ENCODE measurements at places on chromosomes 7 and 10.

- DNase-seq = no peak
Observed at GRCh38 chr10:119495545-119495944, 47.0 kb downstream of the RGS10 start.

DNA sequence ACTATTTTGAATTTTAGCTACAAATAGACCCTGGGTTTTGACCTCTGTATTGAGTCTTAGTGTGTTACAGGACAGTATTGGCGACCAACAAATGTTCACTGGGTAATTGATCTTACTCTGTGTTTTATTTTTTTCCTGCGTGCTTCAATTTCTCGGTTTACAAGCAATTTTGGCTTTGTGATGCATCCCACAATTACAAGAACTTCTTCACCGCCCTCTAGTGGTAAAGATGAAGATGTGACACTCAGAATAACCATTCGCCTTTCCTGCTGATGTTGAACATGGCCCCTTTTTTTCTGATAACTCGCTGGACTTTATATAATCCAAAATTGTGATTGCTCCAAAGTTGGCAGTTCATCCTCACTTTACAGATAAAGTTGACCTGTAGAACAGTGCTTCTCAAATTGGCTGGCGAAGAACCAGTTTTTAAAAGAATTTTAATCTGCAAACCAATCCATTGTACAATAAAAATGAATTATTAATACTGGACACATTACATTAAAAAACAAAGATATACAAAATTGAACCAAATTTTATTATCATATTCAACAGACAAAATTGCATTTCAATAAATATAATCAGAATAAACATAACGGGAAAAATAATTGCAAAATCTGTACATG, 20.2 kb upstream of the SMC3 start:
- peak; percentile 74 for DNase-seq

- no peak for DNase-seq
Observed at GRCh38 chr10:130026670-130027456, 62.8 kb upstream of the EBF3 start.

DNA sequence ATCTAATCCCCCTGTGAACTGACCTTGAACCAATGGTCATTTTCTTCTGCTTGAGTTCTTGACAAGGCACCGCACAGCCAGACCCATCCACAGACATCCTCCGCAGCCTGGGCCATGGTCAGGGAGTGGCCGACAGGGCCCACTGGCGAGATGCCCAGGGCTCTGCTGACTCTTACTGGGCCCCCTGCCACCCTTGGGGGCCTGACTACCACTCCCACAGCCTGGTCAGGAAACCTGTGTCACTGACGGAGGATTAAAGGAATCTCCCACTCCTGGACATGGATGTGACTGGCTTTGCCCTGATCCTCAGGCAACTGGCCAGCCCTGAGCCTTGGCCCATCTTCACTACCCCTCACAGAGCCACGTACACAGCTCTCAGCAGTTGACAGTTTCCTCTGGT, 50.4 kb upstream of the ENO4 start:
- DNase-seq = no peak

- DNase-seq = no peak
Observed at GRCh38 chr10:49109669-49110340, 5.5 kb downstream of the VSTM4 start.

DNA sequence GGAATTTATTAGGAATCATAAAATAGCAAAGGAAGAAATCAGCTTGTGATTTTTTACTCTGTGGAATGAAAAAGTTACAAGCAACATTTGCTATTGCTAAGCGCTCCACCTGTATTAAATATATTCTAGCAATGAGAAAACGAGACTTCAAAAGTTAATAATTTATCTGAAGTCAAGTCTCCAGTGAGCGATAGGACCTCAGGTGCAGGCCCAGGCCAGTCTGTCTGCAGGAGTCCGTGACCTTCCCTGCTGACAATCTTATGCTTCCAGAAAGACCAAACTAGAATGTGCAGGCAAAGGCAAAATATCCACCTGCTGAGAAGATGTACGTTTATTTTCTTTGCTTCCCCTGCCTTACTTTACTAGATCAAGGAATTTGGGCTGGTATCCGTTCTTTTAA, 22.7 kb downstream of the MRC1 start:
- no peak for DNase-seq

DNA sequence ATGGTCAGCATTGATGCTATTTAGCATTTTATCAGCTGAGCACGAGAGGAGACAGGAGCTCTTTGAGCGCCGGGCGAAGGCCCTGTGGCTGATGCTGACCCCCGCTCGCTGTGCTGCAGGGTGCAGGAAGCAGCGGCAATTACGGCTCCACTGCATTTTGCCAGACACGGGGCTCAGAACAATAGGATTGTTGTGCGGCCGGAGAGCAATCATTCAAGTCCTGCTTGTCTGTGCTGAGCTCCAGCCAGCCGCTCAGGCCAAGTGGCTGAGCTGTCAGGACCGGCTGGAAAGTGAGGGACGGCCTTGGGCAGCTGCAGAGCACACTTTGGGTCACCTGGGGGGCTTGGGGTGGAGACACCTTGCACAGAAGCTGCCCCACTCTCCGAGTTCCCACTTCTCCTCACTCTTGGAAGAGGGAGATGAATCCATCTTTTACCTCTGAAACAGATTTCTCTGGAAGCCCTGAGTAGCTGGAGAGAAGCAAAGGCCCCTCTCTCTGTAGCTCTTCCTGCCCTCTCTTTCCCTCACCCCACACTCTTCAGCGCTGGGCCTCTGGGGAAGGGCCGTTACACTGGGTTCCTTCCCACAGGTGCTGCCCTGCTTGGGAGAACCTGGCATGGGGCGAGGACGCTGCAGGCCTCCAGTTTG, 17.3 kb upstream of the ADARB2 start:
- no peak for DNase-seq

DNA sequence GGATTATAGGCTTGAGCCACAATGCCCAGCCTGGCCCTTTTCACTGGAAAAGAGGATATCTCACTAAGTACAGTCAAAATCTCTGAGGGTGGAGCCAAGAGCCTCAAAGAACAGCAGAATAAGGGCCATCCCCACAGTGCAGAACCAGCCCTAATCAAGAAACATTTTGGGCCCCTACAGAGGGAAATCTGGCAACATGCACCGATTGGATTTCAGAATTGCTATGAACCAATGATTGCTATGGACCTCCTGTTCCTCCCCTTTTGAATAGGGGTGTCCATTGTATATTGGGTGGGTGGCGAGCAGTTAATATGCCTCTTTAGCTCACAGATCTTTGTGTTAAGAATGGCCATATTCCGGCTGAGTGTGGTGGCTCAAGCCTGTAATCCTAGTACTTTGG, 42.7 kb downstream of the SKIDA1 start:
- DNase-seq = no peak

GRCh38 chr7:27182285-27182841, 2.7 kb downstream of the HOXA11 start:
- DNase-seq = no peak

- DNase-seq = no peak
Observed at GRCh38 chr7:25398418-25398817, 170.1 kb upstream of the NPVF start.

DNA sequence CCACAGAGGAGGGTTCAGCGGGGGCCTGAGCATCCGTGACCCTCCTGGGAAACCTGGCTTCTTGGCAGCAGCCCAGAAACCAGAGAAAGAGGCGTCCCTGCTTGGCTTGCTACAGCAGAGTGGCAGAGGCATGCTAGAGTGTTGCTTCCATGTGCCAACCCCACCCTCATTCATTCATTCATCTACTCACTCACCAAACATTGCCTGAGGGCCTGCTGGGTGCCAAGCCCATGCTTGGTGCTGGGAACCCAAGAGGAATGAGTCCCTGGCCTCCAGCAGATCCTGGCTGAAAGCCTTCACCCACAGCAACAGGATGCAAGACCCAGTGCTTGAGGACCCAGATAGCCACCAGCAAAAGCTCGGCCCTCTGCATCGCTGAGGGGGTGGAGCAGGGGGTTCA, 129.0 kb downstream of the CDH23 start:
- DNase-seq = no peak

GRCh38 chr7:24733414-24734060, 23.7 kb downstream of the GSDME start:
- no peak for DNase-seq

GRCh38 chr10:103467406-103467805, 8.7 kb upstream of the CALHM1 start:
- DNase-seq = peak; percentile 18

- DNase-seq = no peak
Observed at GRCh38 chr7:19957664-19958063, 184.2 kb upstream of the TMEM196 start.

DNA sequence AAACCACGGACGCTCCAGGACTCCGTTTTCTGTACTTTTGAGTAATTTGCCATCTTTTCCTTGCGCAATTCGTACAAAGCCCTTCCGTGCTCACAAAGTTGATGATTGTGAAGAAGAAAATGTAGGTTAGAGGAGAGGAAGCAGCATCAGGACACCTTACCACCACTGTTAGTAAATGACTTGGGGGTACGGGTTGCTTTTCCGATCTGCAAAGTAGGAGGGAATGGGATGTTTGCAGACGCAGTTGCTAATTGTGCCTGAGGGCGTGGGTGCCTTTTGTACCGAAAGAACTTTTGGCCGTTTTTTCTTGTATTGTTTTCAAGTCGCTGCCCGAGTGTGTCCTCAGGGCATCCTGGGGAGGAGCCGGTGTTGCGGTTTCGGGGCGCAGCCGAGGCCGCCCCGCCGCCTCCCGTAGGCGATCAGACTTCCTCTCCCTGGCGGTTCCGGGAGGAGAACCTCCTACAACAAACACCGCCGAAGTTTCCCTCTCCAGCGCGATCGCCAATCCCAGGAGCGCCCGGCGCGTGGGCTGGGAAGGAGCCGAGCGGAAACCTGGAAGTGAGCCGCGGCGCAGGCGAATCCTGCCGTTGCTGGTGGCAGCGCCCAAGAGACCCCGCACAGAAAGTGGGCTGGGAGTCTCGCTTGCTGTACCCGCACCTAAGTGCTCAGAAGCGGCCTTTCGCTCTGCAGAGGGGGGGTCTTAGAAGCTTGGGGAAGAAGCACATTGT, 1.0 kb downstream of the PRR15 start:
- DNase-seq = peak; percentile 85

DNA sequence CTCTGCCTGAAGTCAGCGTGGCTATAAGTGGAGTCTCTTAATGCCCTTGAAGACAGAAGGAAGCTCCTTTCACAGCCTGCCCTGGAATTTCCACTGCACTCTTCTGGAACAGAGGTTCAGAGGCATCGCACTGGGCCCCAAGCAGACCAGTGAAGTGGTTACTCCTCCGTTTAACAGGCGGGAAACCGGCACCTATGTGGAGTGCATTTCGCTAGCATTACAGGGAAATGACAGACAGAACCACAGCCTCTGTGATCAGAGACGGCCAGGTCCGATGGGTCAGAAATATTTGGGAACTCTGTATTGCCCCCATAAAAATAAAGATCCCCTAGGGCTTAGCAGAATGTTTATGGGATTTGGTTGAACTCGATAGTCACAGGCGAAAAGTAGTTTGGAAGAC, 406.9 kb upstream of the PRKCQ start:
- no peak for DNase-seq

GRCh38 chr7:129780974-129781927, 169.7 kb downstream of the NRF1 start:
- no peak for DNase-seq

DNA sequence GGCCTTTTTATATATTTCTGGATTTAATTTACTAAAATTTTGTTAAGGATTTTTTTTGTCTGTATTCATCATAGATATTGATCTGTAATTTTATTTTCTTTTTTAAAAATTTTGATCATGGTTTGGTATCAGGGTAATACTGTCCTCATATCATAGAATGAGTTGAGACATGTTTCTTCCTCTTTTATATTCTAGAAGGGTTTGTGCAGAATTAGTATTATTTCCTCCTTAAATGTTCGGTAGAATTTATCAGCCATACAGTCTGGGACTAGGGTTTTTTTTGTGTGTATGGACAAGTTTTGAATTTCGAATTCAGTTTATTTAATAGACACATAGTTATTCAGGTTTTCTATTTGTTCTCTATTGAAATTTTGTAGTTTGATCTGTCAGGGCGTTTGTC, 54.0 kb downstream of the SHOC2 start:
- DNase-seq = no peak

- no peak for DNase-seq
Observed at GRCh38 chr10:132748135-132748534, 37.8 kb downstream of the NKX6-2 start.

DNA sequence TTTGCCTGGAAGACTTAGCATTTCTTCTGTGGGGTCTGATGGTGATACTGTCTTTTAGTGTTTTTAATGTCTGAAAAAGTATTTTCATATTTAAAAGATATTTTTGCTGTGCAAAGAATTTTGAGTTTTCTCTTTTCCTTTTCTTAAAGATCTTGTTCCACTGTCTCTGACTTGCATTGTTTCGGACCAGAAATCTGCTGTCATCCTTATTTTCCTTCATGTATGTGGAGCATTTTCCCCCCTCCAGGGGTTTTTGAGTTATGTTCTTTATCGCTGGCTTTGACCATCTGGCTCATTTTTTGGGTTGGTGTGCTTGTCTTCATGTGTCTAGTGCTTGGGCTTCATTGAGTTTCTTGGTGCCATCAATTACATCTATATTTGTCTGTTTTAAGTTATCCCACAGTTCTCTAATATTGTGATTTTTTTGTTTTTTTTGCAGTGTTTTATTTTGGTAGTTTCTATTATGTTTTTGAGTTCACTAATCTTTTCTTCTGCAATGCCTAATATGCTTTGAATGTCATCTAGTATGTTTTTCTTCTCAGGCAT, 119.9 kb downstream of the MGMT start:
- DNase-seq = no peak

DNA sequence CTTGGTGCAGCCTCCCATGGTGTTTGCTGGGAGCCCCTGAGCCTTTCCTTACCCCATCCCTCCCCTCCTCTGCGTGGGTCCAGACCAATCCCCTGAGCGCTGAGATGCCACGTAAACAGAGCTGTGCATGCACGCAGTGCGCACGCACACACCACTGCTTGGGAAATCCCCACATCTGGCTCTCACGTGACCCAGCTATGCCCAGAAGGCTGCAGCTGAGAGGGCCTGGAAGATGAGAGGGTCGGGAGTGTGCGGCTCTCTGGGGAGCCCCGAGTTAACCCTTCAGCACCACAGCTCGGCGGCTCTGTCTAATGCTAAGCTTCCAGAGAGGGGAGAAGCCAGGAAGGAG, 177.2 kb downstream of the SH3PXD2A start:
- peak; percentile 48 for DNase-seq

DNA sequence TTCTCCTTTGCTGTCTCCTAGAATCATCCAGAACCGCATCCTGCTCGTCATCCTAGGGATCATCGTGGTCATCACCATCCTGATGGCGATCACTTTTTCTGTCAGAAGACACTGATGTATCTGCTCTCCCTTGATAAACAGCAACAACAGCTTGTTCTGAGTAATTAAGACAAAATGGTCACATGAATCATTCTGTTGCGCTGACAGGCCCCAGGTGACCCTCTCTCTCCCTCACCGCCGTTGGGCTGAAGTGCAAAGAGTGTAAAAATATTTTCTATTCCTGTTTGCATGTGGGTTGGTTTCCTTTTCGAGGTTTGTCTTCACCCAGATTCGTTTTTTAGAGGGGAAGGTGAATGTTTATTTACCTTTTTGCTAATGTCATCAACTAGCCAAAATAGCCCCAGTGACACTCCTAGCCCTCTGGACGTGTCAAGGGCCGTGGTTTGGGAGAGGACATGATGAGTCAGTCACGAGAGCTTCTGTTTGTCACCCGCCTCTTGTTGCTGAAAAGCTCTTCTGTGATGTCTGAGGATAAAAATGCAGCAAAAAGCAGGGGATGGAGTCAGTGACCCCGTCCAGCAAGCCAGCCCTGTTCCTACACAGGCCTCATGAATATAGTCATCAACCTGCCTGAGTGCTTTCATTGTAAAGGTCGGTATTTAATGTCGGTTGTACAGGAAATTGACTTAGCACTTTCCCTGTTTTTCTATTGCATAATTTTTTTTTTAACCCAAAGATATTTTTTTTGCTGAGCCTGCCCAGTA, 134.6 kb upstream of the TCF7L2 start:
- peak; percentile 32 for DNase-seq

- DNase-seq = no peak
Observed at GRCh38 chr7:129005186-129005585, 49.7 kb downstream of the TNPO3 start.

Measured in inflammatory macrophage (primary cell).